ENCODE measurements at places on chromosomes 13 and 19.

DNA sequence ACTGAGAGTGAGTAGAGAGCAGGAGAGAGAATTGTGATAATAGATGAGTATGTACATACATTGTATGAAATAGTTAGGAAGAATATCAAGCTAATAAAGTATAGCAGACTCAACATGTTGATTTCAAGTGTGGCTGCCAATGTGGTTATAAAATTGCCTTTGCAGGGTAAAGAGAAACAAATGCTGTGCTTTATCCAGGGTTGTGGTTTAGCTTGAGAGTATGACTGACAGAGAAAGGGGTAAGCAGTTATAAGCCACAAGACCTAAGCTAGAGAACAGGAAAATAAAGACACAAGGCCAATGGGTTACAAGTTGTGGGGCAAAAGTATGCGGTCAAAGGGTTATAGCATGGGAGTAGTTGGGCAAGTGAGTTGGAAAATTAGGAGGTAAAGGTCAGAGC is 1217.5 kb downstream of the DIAPH3 start:
- no peak for DNase-seq

DNA sequence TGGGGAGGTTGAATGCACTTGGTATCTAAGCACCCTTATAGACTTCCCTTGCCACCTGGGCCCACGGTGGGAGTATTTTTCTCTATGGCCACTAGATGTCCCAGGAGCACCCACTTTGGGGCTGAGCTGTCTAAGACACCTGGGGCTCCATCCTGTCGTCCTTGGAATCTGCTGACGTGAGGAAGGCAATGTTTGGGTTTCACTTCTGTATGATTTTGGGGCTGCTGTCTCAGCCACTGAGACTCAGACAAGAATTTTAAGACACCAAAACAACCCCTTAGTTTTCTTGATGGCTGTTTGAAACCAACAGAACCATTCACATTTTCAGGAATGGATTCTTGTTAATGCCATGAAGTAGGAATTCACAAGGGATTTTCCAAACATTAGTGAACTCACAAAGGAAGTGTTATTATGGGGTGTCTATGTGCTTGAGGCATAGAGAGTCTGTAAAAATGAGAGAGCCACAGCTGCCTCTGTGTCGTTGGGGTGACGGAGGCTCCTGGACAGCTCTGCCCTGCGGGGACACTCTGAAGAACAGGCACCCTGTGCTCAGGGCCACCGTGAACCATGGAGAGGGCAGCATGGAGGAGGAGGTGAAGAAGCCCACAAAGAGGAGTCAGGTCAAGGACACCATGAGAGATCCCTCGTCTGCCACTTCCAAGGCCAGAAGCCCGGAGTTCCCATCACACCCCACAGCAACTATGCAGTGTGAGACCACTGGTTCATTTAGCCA is 106.8 kb upstream of the SPATA13 start:
- peak; percentile 86 for DNase-seq

DNA sequence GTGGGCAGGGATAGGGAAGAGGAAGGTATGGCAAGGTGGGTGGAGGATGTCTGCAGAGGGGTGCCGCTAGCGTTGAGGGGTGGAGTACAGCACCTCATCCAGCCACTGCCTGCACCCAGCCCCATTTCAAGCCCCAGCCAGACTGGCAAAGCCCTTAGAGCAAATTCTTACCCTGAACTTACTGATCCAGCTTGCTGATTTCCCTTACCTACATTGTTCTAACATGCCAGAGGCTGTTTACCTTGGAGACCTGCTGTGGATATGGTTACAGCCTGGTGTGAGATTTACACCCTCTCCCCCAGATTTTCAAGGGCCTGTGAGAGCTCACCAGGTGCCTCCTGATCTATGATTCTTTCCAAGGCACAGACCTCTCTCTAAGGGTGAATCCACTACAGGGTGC is 86.0 kb downstream of the ZNF726 start:
- DNase-seq: no peak

DNA sequence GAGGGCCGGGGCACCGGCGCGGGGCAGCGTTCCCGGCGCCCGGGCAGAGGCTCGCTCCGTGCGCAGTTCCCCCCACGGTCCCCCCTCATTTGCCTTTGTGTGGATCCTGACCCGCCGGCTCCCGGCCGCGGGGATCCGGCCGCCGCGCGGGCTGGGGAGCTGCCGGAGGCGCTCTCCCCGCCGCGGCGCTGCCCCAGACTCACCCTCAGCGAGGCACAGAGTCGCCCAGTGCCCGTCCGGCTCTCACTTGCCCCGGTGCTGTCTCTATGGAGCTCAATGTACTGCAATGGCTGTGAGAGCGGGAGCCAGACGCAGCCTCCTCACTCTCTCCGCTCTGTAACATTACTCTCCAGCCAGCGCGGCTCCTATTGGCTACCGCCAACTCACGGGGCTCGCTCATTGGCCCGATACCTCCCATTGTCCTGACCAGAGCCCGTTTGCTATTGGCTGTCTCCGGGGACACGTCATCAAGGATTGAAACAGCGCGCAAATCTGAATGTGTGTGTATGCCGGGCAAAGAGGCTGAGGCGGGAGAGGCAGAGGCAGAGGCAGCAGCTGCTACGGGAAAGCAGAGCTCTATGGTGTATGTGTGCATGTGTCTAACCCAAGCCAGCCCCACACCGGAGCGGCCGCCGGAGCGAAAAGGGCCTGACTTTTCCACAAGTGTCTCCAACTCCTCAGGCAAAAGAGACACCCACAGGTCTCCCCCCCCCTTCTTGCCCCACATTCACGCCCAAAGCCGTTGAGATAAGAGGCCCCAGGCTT is at the start of gene HMGB1:
Gene HMGB1, minus strand, starts transcription at position 344 of the 765 bp plus-strand sequence. CDS start 2,256 bp downstream, outside the sequence.
- DNase-seq: peak; percentile 99

GRCh38 chr13:75103976-75104375 is 378.0 kb downstream of the TBC1D4 start:
- no peak for DNase-seq

DNA sequence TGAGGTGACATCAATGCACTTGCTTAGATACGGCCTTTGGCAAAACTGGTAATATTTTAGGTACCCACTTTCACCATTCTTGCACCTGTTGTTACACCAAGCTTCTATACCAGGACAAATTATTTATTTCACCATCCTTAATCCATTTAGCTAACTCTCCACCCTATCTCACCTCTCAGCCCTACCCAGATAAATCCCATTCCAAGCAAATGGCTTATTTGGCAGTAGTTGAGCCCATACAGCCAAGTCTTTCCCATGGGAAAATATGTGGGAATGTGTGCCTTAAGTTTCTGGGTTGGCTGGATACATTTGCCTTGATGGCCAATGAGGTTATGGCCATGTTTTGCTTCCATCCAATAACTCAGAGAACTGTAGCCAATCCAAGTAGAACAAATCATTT is 551.9 kb downstream of the GPC6 start:
- DNase-seq: no peak

DNA sequence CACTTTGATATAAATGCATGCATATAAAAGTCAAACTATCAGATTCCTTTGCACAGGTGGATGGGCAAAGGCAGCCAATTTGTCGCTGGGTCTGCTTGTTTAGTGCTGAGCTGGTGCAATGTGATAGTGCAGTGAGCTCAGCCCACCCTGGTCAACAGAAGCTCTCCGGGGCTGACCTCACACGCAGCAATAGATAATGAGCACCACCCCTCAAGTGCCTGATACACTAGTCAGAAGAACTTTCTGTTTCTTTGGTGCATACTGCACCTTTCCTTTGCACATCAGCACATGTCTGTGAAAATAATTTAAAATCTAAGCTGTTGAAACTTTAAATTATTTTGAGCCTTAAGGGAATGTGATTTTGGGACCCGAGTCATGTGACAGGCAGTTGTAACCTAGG is 20.2 kb downstream of the ATP8A2 start:
- DNase-seq: no peak

DNA sequence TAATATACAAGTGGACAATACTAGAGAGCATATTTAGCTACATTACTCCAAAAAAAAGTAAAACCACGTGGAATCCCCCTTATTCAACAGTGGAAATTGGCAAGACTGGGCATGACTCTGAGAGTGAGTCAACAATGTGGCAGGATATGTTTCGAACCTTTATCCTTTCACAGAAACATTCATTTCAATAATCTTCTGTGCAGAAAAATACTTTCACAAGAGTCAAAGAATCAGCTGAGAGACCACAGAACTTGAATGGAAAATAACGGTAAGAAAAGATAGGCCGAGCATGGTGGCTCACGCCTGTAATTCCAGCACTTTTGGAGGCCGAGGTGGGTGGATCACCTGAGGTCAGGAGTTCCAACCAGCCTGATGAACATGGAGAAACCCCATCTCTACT is 25.1 kb upstream of the CD70 start:
- no peak for DNase-seq

DNA sequence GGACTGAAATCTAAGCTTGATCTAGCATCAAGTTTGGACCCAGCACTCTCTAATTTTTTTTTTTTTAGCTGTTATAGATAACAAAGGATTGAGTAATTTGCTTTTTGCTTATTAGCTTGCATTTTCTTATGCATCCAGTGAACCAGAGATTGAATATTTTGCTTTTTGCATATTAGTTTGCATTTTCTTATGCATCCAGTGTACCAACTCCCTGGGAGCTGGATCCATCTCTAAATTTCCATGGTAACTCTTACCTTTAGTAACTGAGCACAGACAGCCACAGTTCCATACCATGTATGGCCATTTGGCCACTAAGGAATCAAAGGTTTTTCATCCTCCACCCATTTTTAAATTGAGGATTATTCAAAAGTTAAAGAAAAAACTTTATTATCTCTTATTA is 8.7 kb upstream of the ZNF548 start:
- DNase-seq: no peak

DNA sequence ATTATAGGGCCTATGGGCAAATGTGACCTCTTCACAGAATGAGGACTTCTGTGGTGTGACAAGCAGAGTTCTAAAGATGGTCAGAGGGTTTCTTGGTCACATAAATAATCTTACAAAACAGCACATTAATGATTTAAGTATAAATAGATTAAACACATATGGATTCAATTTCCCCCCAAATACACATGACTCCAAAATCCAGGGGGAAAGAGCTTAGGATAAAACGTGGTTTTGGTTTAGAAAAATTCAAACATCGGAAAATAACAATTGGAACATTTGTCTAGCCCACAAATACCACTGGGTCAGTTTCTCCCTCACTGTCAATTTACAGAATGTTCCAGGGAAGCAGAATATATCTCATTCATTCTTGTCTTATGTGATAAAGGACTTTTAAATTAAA is 283.1 kb downstream of the COG6 start:
- no peak for DNase-seq

DNA sequence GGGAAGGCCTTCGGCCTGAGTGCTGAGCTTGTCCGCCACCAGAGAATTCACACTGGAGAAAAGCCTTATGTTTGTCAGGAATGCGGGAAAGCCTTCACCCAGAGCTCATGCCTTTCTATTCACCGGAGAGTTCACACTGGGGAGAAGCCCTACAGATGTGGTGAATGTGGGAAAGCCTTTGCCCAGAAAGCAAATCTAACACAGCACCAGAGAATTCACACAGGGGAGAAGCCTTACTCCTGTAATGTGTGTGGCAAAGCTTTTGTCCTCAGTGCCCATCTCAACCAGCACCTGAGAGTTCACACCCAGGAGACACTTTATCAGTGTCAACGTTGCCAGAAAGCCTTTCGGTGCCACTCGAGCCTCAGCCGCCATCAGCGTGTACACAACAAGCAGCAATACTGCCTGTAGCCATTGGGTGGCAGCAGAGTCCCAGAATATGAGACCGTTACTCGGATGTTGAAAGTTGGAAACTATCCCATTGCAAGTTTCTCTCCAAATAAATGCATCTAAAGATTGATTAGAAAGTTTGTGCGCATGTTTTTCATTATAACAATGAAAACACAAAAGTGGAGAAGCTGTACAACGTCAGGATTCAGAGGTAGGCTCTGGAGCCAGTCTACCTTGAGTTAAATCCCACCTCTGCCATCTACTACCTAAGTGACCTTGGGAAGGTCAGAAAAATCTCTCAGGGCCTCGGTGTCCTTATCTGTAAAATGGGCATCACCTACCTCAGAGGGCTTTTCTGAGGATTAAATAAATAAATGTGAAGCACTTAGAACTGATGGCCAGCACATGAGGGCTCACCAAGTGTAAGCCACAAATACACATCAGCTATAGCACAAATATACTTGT is 21.1 kb downstream of the ZNF473 start:
- DNase-seq: peak; percentile 78

DNA sequence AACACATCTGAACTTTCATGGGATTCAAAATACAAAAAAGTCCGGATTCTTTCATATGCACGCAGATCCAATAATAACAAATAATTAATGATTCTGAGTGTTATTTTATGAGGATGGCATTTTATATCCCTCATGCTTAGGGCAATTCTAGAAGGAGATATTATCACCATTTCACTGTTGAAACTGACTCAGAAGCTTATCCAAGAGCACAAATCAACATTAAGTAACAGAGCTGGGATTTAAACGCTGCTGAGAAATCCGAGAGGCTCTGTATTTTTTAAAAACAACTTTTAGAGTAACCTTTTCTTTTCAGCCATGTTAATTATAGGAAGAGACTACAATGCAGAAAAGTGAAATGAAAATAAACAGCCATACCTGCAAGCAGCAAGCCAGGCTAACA is 30.3 kb downstream of the ATP7B start:
- no peak for DNase-seq

- DNase-seq: no peak
Observed at GRCh38 chr13:18993884-18994660, 187.6 kb downstream of the TUBA3C start.

GRCh38 chr19:11769995-11770394 is 3.2 kb downstream of the ZNF441 start:
- no peak for DNase-seq

- DNase-seq: no peak
Observed at GRCh38 chr13:54611390-54611789, 1582.8 kb downstream of the OLFM4 start.

DNA sequence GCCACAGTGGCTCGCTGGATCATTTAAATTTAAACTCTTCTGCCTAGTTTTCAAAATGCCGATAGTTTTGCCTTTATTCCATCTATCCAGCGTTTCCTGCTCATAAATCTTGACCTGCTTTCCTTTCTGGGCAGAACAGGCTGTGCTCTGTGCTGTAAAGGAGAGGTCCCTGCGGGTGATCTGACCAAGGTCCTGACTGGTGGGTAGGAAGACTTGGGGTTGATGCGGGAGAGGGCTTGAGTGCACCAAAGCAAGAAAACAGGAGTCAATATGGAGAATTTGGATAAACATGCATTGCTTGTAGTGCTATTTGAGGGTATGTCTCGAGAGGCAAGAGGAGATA is 533.6 kb downstream of the MYO16 start:
- DNase-seq: peak; percentile 60

GRCh38 chr13:50760751-50761150 is 82.7 kb downstream of the DLEU7 start:
- no peak for DNase-seq

- no peak for DNase-seq
Observed at GRCh38 chr13:86976521-86977324, 694.4 kb upstream of the SLITRK5 start.

DNA sequence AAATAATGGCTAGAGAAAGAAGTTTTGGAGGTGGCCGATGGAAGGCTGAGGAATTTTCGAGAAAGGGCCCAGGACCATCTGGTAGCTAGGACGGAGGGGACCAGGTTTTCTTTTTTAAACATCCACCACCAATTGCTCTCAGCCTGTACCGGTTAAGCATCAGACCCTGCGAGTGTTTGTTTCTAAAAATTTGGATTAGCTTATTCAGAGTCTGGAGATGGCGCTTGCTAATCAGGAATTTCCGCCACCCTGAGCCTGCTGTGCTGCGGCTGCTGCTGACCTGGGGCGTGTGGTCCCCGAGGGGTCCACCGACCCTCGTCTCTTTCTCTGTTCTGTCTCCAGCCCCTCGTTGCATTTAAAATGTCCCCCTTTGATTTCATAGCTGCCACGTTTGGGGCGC is 2.0 kb downstream of the UHRF1 start:
- DNase-seq: no peak

GRCh38 chr13:39773833-39774232 is 118.4 kb downstream of the COG6 start:
- no peak for DNase-seq

Measured in Karpas-422 (cell line).